ENCODE measurements at places on chromosomes 4 and X.

DNA sequence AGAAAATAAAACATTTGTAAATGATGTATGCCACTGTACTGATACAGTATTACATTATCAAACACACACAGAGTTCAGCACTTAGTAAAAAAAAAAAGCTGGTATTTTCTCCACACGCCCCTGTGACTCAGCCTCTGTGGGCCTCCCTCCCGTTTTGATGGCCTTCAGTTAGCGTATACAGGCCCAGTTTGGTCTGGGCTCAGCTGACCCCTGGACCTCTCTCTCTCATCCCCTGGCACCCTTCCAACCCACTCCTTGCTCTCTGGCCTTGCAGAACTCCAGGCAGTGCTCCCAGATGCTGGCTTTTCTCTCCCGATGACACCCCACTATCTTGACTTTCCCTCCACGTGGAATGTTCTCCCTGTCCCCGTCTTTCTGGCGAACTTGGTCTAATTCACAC is 89.0 kb upstream of the LIMCH1 start:
- no peak for DNase-seq

DNA sequence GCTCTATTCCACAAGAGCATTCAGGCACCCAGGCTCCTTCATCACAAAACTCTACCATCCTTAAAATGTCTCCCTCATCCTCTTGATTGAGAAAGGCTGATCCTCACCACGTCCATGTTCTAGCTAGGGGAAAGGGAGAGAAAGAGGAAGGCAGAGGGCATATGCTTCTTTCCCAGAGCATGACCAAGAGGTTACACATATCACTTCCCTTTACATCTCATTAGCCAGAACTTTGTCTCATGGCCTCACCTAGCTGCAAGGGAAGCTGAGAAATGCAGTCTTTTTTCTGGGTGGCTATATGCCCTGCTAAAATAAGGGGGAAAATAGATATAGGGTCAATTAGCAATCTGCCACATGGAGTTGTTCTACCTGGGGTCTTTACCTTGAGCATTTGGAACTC is 42.7 kb downstream of the LONRF3 start:
- no peak for DNase-seq

DNA sequence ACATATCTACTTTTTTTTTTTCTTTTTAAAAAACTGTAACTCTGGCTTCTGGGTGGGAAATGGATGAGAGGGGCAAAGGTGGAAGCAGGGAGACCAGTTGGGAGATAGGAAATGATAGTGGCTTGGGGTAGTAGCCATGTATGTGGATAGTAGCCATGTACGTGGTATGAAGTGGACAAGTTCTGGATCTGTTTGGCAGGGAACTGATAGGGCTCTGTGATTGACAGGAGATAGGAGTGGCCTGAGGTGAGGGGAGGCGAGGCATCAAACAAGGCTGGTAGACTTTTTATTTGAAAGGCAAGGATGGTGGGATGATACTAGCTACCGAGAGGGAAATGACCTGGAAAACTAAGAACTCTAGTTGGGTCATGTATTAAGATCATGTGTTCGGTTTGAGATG is 117.8 kb downstream of the AFF1 start:
- no peak for DNase-seq

GRCh38 chrX:105981772-105982485 is 56.6 kb downstream of the SERPINA7 start:
- no peak for DNase-seq

DNA sequence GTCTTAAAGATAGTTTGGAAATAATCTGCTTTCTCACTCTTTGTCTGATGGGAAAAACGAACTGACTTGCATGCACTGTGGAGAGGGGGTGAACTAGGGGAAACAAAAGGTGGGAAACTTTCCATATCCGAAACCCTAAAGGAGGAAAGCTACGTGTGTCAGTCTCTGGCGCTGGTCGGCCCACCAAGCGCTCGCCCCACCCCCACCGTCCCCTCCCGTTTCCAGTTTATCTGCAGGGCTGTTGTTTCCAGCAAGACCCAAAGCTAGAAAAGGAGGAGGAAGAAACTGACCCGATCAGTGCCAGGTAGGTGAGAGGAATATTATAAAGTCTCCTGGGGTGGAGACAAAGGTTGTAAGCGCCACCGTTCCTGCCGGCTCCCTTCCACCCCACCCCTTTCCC is 552 bp downstream of the TCEAL9 start:
- no peak for DNase-seq

- DNase-seq, result no peak
Observed at GRCh38 chrX:19810006-19810774, 77.2 kb downstream of the SH3KBP1 start.

DNA sequence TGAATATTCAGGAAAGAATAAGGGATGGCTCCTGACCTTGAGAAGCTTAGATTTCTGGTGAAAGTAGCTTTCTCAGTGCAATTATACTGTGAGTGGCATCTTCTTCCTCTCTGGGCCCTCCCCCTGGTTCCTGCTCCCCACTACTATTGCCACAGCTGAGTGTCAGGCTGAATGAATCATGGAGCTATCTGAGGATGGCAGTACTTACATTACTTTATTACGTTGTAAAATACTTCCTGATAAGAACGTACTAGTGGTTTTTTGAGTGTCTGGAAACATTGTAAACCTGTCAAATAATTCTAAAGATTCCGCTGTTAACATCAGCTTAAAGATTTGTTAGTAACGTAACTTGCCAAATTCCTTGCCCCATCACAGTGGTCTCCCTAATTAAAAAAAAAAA is 36.2 kb downstream of the ARHGAP10 start:
- DNase-seq, result no peak

DNA sequence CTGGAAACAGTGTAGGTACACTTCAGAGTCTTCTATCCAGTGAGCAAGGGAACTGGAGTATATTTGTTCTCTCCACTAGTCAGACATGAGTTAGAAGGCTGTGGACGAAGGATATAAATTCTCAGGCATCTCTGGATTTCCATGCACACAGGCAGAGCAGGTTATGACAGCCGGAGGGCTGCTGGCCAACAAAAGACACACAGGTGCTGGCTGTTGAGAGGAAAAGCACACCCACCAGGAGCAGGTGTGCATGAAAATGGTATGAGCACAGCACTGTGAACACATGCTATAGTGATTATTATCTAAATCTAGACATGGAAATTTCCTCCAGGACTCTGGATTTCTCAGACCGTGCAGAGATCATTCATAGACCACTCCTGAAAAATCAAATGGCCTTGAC is 444.7 kb upstream of the RPS6KA3 start:
- DNase-seq, result no peak

- DNase-seq, result no peak
Observed at GRCh38 chrX:47802589-47802988, 34.1 kb upstream of the ZNF81 start.

DNA sequence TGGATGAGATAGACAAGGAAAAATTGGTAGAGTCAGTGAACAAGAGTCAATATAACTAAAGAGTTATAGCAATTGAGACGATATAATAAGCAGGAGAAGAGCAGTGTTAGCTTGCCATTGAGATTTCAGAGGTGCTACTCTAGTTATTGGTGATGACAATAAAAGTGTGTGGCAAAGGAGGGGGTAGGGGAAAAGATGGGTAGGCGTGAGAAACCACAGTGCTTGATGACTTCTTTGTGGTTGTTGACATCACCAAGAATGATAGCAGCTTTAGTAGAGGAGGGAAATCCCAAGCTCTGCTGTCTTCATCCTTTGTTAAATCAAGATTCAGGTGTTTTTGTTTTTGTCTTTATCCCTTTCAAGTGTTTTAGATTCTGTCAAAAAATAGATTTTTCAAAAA is 179.9 kb upstream of the PPP3CA start:
- no peak for DNase-seq

GRCh38 chr4:157572284-157572683 is 351.8 kb downstream of the GRIA2 start:
- DNase-seq, result no peak

DNA sequence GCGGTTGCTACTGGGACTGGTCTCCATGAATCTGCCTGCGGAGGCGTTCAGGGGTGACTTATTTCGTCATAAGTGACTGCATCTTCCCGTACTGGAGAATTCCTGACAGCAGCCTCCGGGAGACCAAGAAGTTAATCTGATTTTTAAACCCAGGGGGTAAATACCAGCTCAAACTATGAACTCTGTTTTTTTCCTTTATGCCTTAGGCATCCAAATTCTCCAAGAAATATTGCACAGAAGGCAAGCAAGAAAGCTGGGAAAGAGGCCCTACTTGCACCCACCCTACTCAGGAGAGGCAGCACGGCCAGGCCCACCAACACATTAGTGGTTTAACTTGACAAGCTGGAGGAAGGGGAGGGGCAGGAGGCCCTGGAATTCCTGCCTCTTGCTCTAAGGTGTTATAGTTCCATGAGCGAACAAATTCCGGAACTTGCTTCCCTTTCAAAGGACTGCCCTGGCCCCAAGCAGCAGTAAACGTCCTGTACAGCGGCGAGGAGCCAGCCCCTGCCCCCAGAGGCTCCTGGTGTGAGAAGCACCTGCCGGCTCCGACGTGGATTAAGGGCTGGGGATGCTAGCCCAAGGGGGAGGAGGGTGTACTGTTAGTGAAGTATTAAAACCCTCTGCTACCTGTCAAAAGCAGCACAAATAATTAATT is 177.2 kb downstream of the AFAP1 start:
- DNase-seq, result no peak

- no peak for DNase-seq
Observed at GRCh38 chrX:87710580-87710979, 193.0 kb downstream of the KLHL4 start.

- DNase-seq, result no peak
Observed at GRCh38 chr4:154982187-154983047, 201.3 kb downstream of the RBM46 start.

- DNase-seq, result no peak
Observed at GRCh38 chrX:11480626-11481025, 185.1 kb downstream of the ARHGAP6 start.

DNA sequence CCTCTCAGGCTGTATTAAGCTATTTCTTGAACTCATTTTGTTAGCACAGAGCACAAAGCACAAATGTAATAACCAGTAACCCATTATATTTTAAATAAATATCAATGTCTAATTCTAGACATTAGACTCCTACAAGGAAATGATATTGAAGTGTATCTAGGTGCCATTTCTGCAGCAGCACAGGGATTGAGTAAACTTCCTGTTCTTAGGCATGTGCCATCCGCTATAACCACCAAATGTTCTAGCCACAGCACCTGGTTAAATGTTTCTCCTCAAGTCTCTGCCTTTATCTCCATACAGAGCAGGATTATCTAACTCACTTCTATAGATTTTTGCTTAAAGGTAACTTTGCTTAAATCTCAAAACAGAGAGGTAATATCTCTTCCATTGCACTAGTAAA is 51.4 kb downstream of the SGMS2 start:
- DNase-seq, result no peak

DNA sequence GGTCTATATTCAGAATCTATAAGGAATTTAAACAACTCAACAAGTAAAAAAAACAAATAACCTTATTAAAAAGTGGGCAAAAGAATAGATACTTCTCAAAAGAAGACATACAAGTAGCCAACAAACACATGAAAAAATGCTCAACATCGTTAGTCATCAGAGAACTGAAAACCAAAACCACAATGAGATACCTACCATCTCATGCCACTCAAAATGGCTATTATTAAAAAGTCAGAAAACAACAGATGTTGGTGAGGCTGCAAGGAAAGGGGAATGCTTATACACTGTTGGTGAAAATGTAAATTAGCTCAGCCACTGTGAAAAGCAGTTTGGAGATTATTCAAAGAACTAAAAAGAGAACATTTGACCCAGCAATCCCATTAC is 201.6 kb downstream of the QDPR start:
- DNase-seq, result no peak

GRCh38 chr4:22466581-22466980 is 49.3 kb downstream of the ADGRA3 start:
- DNase-seq, result no peak

- DNase-seq, result no peak
Observed at GRCh38 chrX:115237056-115237455, 3.2 kb upstream of the LRCH2 start.

DNA sequence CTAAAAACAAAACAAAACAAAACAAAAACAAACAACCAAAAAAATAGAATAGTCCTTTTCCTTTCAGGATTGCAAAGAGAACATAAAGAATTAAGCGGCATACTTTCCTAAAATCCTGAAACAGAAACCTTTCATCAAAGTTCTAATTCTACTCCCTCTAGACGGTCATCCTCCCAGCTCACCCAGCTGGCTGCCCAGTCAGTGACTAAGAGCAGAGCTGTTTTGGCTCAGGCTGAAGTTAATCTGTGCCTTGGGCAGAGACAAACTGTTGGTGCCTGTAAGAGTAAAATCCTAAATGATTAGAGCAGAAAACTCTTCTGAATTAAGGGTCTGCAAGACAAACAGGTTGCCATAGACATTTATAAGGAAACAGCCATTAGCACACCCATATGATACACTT is 17.6 kb upstream of the WAS start:
- DNase-seq, result no peak

DNA sequence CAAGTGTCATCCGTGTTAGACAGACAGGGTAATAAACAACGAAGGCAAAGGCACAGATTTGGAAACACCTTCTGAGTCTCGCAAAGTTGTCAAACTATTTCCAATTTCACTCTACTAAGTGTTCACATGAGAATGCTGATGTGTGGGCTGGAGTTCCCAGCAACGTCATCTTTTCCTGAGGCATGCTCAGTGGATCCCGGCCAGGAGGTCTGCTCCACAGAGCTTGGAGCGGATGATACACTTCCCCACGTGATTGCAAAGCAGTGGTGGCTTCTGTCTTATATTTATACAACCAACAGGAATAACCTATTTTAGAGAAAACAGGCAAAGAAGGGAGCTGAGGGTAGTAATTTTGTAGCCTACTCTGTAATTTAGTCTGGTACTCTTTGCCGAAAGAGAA is 40.1 kb upstream of the PDK3 start:
- DNase-seq, result no peak

DNA sequence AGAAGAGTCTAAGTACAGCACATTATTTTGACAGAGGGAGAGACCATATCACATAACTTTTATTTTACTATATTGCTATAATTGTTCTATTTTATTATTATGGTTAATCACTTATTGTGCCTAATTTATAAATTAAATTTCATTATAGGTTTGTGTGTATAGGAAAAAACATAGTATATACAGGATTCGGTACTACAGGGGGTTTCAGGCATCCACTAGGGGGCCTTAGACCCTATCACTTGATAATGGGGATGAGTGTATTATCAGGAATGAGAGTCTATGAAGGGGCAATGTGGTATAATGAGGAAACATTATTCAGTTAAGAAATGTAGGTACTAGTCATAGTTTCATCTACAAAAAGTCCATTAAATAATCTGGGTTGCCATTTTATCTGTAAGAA is 833.1 kb downstream of the C4orf33 start:
- no peak for DNase-seq

GRCh38 chr4:184849185-184849584 is 23.4 kb upstream of the ACSL1 start:
- no peak for DNase-seq

All from activated CD4-positive, CD25-positive, alpha-beta regulatory T cell (primary cell).